ENCODE measurements at places on chromosomes 5 and 9.

GRCh38 chr9:4207881-4208615 is 91.8 kb downstream of the GLIS3 start:
- DNase-seq: no peak

GRCh38 chr5:129379406-129379805 is 80.7 kb upstream of the ADAMTS19 start:
- DNase-seq: no peak

DNA sequence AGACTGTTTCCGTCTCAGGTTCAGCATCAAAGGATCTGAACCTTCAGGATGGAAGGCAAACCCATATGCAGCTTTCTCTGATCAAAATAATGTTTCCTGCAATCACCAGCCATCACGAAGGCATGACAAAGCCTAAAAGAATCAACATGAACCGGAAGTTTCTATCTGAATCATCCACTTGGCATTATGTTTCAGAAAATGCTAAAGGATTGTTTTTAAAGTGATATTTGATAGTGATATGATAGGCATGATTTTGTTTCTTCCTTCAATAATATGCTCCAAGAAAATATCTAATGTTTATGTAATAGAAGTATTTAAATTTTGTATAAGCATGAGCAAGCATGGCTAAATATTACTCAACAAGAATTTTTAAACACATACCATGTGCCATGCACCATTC is 219.6 kb downstream of the PLK2 start:
- no peak for DNase-seq

DNA sequence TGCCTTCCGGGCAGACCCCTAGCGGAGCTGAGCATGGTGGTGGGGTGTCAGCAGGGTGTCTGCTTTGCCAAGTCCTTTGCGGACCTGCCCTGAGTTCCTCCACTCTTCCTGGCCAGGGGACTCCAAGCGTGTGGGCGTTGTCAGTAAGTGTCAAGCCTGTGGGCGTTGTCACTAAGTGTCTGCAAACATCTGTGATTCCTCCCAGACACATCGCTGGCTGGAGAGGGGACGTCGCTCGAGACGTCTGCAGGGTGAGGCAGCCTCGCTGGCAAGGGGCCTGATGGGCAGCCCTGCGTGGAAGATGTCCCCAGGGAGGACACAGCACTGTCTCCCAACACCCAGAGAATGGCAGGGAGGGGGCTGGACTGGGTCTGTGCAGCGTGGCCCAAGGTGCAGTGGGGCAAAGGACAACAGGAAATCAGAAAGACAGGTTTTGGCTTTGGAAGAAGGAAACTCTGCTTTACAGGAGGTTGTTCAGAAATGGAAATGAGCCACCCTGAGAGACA is 28.8 kb downstream of the ADAMTSL2 start:
- DNase-seq: no peak

DNA sequence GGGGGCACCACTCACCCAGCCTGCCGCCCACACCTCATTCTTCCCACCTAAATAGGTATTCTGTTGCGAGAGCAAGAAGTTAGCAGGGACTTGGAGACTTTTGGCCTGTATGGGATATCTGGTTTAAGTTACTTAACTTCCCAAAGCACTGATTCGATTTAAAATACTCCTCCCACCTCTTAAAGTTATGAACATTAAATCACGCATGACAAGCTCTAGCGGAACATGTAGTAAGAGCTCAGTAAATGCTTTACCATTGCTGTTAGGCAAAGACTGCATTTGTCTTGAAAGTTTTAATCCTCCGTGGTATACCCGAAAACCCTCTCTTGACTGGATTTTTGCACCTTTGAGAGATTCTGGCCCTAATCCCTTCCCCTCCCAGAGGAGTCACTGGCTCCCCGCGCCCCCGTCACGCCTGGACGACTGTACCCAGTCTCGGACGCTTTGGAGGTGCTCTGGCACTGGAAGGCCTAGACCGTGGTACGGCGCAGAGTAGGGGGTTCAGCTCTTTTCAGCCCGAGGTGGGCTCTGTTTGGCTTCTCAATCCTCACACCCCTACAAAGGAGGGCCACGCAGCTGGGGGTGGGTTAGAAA is 4.4 kb downstream of the GDNF start:
- no peak for DNase-seq

GRCh38 chr9:112757282-112757883 is 6.8 kb downstream of the SNX30 start:
- DNase-seq: no peak

GRCh38 chr5:67021962-67022361 is 174.6 kb downstream of the CD180 start:
- no peak for DNase-seq

- DNase-seq: no peak
Observed at GRCh38 chr5:107196500-107197059, 474.2 kb downstream of the EFNA5 start.
